ENCODE measurements at places on chromosomes 2 and 18. TPM values are rescaled to one million over a fixed set of nuclear protein-coding genes. Genes with fewer than 3 reads are reported as not detected.

DNA sequence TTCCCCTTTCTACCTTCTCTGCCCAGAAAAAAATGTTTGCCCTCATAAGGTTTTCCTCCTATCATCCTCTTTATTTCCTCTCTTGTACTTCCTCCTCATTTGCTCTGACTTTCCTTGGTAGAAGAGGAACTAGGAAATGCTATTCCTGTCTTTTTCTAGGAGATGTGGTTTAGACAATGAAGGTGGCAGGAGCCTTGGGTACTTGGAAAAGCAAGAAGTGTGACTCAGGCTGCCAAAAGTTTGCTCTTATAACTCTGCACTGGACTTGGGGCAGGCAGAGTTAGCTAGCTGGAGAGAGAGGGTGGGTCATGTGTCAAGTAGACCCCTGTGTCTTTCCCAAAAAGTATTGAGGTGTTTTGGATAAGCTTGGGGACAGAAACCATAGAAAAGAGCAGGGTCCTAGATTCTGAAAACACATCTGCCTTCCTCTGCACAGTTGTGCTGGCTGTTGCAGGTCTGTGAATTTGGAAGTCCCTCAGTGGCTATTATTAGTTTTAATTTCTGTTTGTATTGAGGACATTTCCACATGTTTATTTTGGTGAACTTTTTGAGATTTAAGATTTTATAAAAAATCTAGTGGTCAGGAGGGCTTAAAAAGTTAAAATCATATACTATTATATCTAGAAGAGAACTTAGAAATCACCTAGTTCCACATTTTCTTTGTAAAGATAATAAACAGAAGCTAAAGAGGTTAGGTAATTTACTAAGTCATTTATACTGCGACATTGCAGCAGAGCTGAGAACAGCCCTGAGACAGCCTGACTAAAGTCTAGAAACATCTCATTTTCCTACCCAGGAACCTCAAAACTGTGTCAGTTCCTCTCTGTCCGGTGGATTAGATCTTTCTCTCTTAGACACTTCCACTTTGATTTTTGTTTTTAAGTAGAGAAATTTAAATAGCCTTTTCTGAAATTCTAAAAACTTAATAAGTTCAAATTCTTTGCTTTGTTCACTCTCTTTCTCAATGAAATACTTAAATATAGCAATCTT, 16.0 kb downstream of the INSIG2 start:
- no peak for DNase-seq

DNA sequence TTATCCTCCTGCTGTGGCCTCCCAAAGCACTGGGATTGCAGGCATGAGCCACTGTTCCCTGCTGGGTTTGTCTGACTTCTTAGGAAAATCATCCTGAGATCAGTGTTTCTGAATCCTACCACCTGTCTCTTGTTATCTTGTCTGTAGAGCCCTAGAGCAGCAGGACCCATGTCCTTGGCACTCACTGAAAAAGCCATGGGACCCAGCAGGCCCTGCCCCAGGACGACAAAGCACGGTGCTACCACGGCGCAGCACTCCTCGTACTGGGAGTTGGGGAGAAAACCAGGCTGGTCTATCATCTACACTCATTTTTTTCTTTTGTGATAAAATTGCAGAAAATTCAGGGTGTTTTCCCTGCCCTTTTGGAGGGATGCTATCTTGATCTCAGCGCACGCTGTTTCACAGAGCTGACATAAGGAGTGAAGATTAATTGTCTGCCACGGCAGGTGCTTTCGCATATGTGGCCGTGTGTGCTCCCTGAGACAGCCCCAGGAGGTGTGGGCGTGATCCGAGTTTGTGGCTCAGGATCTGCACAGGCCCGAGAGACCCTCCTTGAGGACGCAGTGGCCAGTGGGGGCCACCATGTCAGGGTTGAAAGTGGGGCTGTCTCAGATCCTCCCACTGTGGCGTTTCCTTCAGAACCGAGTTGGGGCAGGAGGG, 179.1 kb downstream of the LDLRAD4 start:
- no peak for DNase-seq

- no peak for DNase-seq
These were observed 89.2 kb downstream of the ARHGEF33 start for GRCh38 chr2:38978908-38979307.

DNA sequence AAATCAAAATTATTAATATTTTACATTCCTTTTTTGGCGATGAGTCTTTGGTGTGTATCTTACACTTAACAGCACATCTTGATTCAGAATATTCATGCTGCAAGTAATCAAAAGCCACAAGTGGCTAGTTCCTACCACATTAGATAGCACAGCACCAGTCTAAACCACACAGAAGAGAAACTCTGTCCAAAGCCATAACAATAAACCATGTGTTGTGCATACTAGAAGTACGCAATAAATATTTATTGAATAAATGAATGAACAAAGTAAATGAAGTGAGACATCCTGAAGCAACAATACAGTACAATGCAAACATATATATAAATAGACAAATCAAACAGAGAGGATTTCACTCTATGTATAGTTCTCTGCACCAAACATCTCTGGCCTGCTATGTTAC, 287.3 kb downstream of the EXOC6B start:
- no peak for DNase-seq

- DNase-seq: no peak
These were observed 251.6 kb downstream of the BCL2 start for GRCh38 chr18:63067939-63068338.

DNA sequence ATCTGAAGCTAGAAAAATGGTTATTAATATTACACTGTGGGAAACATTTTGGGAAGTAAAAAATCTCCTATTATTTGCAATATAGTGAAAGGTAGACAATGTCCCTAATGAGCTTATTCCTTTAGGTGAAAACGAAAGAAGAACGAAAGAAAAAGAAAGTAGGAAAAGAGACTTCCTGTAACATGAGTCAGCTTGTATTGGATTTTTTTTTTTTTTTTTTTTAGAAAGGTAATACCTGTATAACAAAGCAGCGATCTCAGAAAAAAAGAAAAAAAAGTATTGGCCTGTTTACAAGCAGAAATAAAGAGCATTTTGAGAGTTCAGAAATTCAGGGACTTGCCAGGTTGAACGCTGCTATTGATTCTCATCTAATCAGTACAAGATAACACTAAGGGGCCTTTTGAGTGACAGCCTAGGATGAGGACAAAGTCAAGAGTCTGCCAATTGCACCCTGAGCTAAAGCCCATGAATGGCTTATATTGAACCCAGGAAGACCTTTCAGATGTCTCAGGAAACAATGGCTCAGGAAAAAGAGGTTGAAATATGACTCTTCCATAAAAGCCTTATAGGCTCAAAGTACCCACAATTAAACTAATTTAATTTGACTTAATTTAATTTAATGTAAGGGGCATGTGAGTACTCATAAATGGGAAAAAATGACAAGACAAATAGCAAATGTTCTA, 615.6 kb upstream of the CDH2 start:
- no peak for DNase-seq

- DNase-seq: no peak
These were observed 1195.9 kb upstream of the CHAC2 start for GRCh38 chr2:52571380-52572347.

- no peak for DNase-seq
These were observed 18.9 kb upstream of the KCNF1 start for GRCh38 chr2:10892796-10893350.

DNA sequence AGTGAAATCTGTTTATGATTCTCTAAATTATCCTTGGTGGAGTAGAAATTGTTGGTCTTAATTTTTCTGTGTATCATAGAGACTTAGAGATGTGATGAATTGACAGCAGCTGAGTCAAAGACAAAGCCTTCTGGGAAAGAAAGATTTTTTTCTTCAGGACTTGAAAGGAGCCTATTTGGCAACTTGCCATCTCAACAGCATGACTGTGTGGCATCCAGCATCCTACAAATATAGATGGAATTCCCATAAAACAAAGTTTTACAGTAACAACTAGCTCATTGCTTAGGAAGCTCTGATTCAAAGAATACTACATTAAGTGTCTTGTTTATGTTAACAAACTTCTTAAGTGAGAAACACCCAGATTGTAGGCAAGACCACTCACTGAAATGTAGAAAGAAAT, 79.2 kb upstream of the SETBP1 start:
- DNase-seq: no peak

DNA sequence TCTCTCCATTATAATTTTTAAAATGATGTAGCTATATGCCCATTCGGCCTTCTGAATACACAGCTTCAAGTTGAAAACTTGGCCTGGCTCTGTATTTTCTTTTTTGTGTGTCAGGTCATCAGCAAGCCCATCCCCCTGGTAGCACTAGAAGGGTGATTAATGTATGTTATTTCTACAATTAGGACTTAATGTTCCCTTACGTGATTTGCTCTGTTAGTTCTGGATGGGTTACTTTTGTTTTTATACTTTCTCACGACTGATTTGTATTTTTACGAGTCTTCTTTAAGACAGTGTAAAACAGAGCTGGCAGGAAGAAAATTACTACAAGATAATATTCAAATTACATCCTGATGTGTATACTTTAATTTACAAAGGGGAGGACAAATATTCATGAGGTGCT, 88.4 kb upstream of the RGPD4 start:
- DNase-seq: no peak

CRYGC gene
- total RNA-seq: not detected

PROC gene
- not detected for total RNA-seq

NT5DC4 gene
- total RNA-seq: not detected

SLC30A3 gene
- 0.34 TPM for total RNA-seq

CDKL4 gene
- 0.44 TPM for total RNA-seq

KIF5C gene
- total RNA-seq: 1.1 TPM

IL1R2 gene
- total RNA-seq: 2.7 TPM

MYO5B gene
- total RNA-seq: 0.88 TPM

UBR3 gene
- 171 TPM for total RNA-seq
